ENCODE measurements at places on chromosomes 12 and 14.

GRCh38 chr12:122726080-122726558 lies 4.5 kb downstream of the HCAR1 start:
- no peak for DNase-seq

- no peak for DNase-seq
Measured at GRCh38 chr12:103827911-103828391, 13.1 kb downstream of the NT5DC3 start.

DNA sequence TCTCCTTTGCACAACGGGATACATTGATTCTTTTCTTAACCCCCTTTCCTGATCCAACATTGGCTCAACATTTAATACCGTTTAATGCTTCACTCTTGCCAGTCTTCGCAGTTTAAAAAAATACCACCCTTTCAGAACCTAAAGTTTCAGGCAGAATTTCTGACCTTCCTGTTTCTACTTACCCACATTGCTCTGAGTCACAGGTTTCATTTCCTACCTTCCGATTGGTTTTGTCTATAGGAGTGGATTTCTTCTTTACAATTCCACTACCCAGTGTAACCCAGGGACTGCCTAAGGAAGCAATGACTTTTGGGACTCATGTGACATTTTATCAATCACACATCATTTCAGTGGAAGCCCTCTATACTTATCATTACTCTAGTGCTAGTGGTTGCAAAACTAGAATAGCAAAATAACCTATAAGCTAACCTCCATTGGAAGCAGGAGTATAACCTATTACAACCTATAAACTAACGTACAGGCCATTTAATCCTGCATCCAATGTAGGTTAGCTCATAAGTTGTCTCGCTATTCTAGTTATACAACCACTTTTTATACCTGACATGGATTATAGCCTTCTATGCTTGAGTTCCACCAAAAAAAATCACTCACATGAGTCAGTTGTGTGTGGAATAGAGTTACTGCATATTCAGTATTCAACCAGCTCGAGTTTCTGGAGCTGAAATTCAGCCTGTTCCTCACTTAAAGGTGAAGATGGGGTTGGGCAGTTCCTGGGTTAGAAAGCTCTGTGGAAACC lies 64.9 kb upstream of the KITLG start:
- no peak for DNase-seq

GRCh38 chr14:68423686-68424085 lies 369.2 kb downstream of the ZFP36L1 start:
- no peak for DNase-seq

GRCh38 chr12:78865516-78865915 lies 942 bp downstream of the SYT1 start:
- no peak for DNase-seq
